ENCODE measurements at places on chromosomes 1 and 21.
A peak's percentile ranks its signal among the peaks of the same experiment; 100 is the strongest.

DNA sequence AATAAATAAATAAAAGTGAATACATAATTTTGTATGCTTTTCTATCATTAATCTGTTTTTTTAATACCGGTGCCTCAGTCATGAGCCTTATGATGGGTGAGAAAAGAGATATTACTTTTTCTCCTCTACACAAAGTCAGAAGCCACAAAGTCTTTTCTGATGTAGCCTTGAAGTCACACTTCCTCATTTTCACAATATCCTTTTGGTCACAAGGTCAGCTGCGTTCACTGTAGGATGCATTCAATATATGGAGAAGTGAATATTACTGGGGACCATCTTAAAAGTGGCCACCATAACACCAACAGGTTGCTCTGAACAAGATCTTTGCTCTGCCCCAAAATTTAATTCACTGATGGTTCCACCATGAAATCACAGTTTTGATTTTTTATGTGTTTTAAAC, 83.3 kb upstream of the TNR start:
- DNase-seq: no peak

- DNase-seq: no peak
Observed at GRCh38 chr1:207987164-207987563, 76.2 kb upstream of the CD34 start.

DNA sequence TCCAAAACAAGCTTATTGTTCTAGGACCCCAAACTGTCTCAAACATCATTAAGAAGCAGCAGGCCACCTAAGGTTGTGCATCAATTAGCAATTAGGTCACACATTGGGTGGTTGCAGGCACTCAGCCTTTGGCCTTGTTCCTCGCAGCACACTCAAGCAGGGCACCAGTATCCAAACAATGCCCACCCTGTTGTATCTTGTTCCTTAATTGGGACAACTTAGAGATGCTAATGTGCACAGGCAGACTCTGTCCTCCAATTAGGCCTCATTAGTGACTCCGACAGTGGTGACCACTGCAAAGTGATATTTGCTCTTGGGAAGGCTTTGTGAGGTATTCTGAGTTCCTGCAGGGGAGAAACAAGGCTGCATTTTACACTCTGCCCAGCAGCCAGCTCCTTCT, 515.1 kb upstream of the PTBP2 start:
- no peak for DNase-seq

- DNase-seq: no peak
Observed at GRCh38 chr1:58324558-58324957, 222.0 kb downstream of the OMA1 start.

GRCh38 chr1:219443763-219444162, 169.1 kb downstream of the ZC3H11B start:
- no peak for DNase-seq

- no peak for DNase-seq
Observed at GRCh38 chr21:43825242-43825935, 36.0 kb downstream of the RRP1 start.

- no peak for DNase-seq
Observed at GRCh38 chr1:226135709-226136108, 50.8 kb downstream of the ACBD3 start.

DNA sequence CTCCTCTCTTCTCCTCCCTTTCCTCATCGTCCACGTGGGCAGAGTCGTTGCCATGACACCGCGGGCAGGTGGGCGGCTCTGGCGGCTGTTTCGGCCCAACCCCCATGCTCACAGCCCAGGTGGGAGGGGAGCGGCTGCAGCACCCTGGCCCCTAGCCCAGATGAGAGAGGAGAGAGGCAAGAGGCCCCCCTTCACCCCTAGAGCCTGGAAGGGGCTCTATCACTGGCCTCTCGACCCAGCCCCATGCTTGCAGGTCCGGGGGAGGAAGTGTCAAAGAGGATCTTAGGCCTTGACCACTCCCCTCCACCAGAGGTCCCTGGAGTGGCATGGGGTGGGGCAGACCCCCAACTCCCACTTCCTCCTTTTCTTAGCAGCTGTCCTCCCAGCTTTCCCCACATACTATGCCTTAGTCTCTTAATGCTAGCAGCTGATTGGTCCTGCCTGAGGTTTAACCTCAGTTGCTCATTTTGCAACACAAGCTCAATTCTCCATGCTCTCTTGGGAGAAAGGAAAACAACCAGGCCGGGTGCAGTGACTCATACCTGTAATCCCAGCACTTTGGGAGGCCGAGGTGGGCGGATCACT, 10.4 kb downstream of the DLGAP3 start:
- DNase-seq: no peak

- DNase-seq: no peak
Observed at GRCh38 chr1:17765444-17766411, 10.6 kb downstream of the ACTL8 start.

DNA sequence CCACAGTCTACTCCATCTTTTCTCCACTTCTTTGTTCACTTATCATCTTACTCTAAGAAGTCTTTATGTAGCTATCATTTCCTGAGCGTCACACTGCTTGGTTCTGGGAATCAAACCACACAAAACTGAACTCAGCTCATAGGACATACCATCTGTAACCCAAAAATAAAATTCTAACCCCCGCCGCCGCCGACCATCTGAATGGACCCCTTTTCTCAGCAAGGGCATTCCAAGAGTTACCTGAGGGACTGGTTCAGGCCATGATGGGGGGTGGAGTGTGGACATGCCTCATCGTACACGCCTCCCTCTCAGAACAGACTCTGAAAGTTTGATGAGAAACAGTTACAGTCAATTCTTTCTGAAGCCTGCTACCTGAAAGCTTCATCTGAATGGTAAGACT, 12.6 kb upstream of the CHI3L2 start:
- peak; percentile 60 for DNase-seq

- peak; percentile 86 for DNase-seq
Observed at GRCh38 chr1:24364975-24365678, 46.0 kb downstream of the GRHL3 start.

GRCh38 chr1:65067491-65068201, 80.4 kb upstream of the AK4 start:
- peak; percentile 55 for DNase-seq

- DNase-seq: no peak
Observed at GRCh38 chr1:218671573-218671972, 326.4 kb downstream of the TGFB2 start.

GRCh38 chr21:44286716-44287632, 1.3 kb downstream of the AIRE start:
- no peak for DNase-seq

- DNase-seq: no peak
Observed at GRCh38 chr1:65964123-65964522, 171.4 kb downstream of the PDE4B start.
